ENCODE measurements at places on chromosomes 12 and 14.

DNA sequence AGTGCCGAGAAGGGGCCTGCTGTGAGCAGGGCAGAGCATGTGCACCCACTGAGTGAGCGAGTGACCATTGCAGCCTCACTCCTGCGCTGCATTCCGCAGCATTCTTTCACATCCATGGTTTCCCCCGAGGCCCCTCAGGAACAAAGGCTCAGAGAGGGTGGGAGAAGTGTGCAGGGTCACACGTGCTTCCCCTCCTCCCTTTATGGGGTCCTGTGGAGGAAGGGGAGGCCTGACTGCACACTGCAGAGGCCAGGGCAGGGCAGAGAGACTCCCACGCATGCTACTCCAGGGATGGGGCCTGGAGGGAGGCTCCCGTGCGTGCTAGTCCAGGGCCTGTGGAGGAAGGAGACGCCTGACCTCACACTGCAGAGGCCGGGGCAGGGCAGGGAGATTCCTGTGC is 63.2 kb downstream of the DIO3 start:
- DNase-seq, result no peak

DNA sequence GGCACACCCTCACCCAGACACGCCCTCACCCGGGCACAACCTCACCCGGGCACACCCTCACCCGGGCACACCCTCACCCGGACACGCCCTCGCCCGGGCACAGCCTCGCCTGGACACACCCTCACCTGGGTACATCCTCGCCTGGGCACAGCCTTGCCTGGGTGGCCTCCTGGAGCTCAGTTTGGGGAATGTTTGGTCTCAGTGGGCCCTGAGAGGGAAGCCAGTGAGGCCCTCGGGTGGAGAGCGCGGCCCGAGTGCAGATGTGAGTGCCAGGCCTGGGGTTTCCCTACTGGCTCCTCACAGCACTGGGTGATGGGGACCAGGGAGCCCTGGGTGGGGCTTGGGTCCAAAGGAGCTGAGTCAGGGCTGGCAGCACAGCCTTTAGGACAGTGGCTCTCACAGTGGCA is 23.8 kb downstream of the GALNT9 start:
- no peak for DNase-seq

- DNase-seq, result no peak
Measured at GRCh38 chr12:14691560-14691959, 4.8 kb downstream of the GUCY2C start.

- DNase-seq, result no peak
Measured at GRCh38 chr12:121085069-121085468, 46.0 kb upstream of the OASL start.

GRCh38 chr12:66623455-66623854 is 55.4 kb downstream of the GRIP1 start:
- no peak for DNase-seq

GRCh38 chr12:6295094-6295811 is 15.2 kb upstream of the PLEKHG6 start:
- peak; percentile 89 for DNase-seq

GRCh38 chr14:81990312-81990761 is 456.7 kb upstream of the SEL1L start:
- DNase-seq, result peak; percentile 51

- DNase-seq, result no peak
Measured at GRCh38 chr12:51798501-51798900, 50.0 kb downstream of the FIGNL2 start.

DNA sequence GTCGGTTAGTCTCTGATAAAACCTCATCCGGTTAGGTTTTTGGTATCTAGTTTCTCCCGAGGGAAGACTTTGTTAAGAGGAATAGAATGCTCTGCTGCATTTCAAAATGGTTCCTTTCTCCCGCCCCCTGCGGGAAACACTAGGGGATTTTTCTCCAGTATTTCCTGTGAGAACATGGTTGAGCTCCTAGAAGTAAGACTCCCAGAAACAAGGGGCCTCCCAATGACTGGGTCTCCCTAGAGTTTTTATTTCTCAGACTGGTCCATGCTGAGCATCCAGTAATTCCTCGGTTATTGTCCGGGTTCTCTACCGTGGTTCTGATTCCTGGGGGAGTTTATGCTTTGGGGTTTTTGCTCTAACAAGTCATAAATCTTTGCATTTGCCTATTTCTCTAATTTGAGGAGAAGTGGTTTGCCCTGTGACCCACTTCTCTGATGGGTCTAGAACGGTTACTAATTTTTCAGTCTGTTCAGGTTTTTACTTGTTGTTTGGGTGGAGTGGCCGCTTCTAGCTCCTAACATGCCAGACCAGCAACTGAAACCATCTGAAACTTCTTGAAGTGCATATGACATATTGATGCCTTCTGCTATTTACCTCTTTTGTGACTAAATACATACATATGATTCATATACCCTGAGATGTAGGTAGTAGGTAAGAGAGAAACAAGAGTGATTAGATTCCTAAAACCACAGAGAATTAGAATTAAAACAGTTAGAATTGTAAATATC is 25.1 kb downstream of the TESPA1 start:
- no peak for DNase-seq

DNA sequence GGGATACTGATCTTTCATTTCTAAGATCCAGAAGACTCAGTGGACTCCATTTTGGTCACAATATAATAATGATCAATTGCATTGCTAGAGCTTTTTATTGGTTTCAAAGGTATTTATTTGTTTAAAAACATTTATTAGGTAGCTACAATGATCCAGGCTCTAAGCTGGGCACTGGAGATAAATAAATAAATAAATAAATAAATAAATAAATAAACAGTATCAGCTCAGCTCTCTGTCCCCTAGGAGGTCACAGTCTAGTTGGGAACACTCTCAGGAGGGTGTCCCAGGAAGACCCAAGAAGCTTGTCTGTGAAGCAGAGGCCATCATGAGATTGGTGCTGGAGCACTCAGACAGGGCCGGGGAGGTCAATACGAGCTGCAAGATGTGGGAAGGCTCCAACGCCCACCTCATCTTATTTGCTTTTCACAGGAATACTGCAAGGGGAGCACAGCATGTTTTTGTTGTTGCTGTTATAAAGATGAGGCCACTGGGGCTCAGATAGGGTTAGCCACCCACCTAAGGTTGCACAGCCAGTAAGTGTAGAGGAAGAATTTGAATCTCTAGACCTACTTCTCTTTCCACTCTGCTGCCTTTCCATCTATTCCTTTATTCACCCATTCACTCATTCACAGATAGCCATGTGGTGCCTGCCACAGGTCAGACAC is 15.5 kb downstream of the ASB2 start:
- DNase-seq, result no peak

DNA sequence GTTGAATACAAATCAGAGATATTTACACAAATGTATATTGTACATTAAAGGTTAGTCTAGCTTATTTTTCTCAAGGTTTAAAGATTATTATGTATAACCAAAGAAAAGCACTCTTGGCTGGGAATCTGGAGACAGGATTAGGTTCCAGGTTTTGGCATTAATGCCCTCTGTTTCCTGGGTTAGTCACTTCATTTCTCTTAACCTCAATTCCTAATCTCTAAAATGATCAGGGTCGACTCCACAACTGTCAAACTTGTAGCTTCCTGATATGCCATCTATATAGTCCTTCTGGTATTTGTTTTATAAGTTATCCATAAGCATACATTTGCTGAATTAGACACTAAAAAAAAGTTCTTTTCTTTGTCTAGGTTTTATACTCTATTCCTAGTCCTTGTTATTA is 2.6 kb downstream of the ITPR2 start:
- no peak for DNase-seq

GRCh38 chr12:116236148-116236731 is 41.3 kb downstream of the MED13L start:
- peak; percentile 42 for DNase-seq

DNA sequence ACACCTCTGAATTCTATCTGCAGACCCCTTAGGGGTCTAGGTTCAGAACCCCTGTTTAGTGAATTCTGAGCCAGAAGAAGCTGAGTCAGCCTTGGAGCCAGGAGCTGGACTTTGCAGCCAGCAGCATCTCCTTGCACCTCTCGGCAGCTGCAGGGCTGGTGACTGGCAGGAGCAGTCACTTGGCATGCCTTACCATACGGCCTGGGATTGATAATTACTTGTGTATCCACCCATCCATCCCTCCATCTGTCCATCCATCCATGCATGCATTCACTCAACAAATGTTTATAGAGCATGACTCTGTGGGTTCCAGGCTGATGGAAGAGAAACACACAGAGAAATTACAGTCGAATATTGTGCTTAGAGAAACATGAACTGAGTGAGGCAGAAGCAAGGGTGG is 67.5 kb upstream of the PRIMA1 start:
- no peak for DNase-seq

- peak; percentile 60 for DNase-seq
Measured at GRCh38 chr12:108495054-108495453, 20.0 kb upstream of the FICD start.

DNA sequence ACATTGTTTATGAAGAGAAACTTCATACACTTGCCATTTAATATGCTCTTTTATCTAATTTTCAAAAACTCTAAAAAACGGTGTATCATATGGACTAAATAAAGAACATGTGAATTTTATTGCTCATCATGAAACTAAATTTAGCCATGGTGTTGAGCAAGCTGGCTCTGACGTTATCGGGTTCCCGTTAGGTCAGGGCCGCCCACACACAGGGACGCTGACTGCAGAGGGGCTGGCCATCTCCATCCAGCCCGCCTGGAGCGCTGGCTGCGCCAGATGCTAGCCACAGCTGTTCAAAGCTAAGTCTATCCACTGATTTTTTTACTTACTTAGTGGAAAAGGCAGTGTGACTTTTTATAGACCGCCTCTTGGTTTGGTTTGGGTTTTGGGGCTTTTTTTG is 36.5 kb upstream of the DYNC1H1 start:
- DNase-seq, result no peak

- DNase-seq, result no peak
Measured at GRCh38 chr12:105013892-105014291, 27.8 kb downstream of the NOPCHAP1 start.

- DNase-seq, result no peak
Measured at GRCh38 chr12:92675092-92675865, 27.5 kb upstream of the PLEKHG7 start.

GRCh38 chr12:82955043-82955442 is 268.3 kb downstream of the TMTC2 start:
- DNase-seq, result no peak

GRCh38 chr14:76995279-76996035 is 33.1 kb downstream of the IRF2BPL start:
- no peak for DNase-seq

All from Calu3 (cell line).